ENCODE measurements at places on chromosomes 5 and 9. TPM values are rescaled to one million over a fixed set of nuclear protein-coding genes. Genes with fewer than 3 reads are reported as not detected.

The C9orf153 gene
- not detected for total RNA-seq

The ZNF483 gene
- total RNA-seq: 5.0 TPM

DNA sequence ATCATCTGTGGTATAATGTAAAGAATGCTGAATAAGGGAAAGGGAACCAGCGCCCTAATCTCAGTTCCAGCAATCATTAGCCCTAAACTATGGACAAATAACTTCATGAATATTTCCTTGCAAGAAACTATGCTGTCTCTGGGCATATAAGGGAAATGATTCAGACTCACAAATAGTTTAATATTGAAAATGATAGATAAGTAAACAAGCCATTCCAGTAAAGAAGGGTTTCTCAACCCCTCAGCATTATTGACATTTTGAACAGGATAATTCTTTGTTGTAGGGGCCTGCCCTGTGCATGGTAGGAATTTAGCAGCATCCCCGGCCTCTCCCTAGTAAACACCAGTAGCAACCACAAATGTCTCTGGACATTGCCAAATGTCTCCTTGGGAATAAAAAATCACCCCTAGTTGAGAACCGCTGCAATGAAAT is 23.8 kb downstream of the C5 start:
- H3K4me3 ChIP-seq: no peak overlapping the region
- no peaks in the 10 kb centered on the region for H3K4me1 ChIP-seq
- H3K36me3 ChIP-seq: no peaks in the 10 kb centered on the region
- no peak for DNase-seq

- H3K36me3 ChIP-seq: no peaks in the 10 kb centered on the region
- H3K4me1 ChIP-seq: peaks cover 13% of the 10 kb centered on the region
- no peak for DNase-seq
- no peaks in the 10 kb centered on the region for H3K27me3 ChIP-seq
- H3K4me3 ChIP-seq: no peak overlapping the region
These were observed 37.5 kb upstream of the TIFAB start for GRCh38 chr5:135489466-135490244.

GRCh38 chr9:123990427-123990826 is 21.1 kb upstream of the LHX2 start:
- no peak overlapping the region for H3K4me3 ChIP-seq
- H3K4me1 ChIP-seq: no peaks in the 10 kb centered on the region
- H3K27me3 ChIP-seq: peaks cover 16% of the 10 kb centered on the region
- H3K36me3 ChIP-seq: no peaks in the 10 kb centered on the region
- no peak overlapping the region for H3K27ac ChIP-seq

- H3K36me3 ChIP-seq: no peaks in the 10 kb centered on the region
- H3K4me3 ChIP-seq: no peak overlapping the region
- no peaks in the 10 kb centered on the region for H3K27me3 ChIP-seq
- no peak overlapping the region for H3K27ac ChIP-seq
- H3K4me1 ChIP-seq: no peaks in the 10 kb centered on the region
- no peak for DNase-seq
These were observed 327.4 kb upstream of the RPS23 start for GRCh38 chr5:82605441-82605973.

The SLC36A2 gene
- total RNA-seq: not detected

DNA sequence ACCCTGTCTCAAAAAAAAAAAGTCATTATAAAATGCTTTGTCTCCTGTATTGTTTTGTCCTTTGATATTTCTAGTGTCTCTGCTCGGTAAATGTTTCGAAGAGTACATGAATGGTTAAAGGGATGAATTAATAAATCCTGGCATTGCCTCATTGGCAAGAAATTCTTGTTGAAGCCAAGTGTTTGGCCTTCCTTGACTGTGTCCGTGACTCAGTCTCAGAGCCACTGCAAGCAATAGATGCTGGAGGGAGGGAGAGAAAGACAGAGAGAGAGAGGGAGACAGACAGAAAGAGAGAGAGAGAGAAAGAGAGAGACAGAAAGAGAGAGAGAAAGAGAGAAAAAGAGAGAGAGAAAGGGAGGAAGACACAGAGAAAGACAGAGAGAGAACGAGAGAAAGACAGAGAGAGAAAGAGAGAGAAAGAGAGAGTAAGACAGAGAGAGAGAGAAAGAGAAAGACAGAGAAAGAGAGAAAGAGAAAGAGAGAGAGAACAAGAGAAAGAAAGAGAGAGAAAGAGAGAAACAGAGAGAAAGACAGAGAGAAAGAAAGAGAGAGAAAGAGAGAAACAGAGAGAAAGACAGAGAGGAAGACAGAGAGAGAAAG is 72.5 kb upstream of the RXRA start:
- DNase-seq: no peak
- peaks cover 8% of the 10 kb centered on the region for H3K27me3 ChIP-seq
- H3K4me1 ChIP-seq: no peaks in the 10 kb centered on the region
- no peaks in the 10 kb centered on the region for H3K36me3 ChIP-seq
- H3K27ac ChIP-seq: no peak overlapping the region
- H3K4me3 ChIP-seq: no peak overlapping the region

All from HCT116 (cell line).